ENCODE measurements at places on chromosomes 1 and 21.

DNA sequence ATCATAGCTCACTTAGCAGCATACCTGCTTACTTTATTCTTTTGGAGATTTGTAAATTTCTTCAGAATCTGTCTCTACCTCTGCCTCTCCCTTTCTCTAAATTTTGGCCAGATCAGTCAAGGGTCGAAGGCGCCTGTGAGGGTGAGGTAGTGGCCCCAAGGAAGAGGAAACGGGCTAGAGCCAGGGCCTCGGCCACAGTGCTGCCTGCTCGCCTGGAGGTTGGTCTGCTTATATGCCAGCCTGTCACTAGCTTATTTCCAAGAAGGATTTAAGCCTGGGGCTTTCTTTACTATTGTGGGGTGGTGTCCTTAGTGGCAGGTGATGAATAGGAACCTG is 19.6 kb downstream of the PEX14 start:
- DNase-seq = no peak

- DNase-seq = no peak
Measured at GRCh38 chr1:231779081-231779480, 152.5 kb downstream of the DISC1 start.

DNA sequence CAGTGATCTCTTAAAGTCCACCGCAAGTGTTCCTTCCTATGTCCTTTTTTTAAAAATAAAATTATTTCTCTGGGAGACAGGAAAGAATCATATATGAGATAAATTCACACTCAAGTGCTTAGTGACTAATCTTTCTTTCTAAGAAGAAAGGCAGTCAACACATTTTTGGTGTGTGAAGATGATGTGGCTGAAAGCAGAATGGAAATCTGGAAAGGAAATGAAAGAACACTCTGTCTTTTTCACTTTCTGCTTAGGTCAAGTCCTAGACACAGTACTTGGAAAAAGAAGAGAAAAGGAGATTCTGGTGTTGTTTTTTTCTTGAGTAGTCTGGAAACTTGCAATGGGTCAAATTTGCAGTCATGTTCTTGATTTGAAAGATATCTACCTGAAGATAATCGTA is 45.5 kb upstream of the PRRX1 start:
- DNase-seq = no peak

GRCh38 chr1:182244451-182244850 is 147.1 kb downstream of the GLUL start:
- no peak for DNase-seq

- DNase-seq = no peak
Measured at GRCh38 chr1:155871390-155871789, 12.0 kb downstream of the SYT11 start.

DNA sequence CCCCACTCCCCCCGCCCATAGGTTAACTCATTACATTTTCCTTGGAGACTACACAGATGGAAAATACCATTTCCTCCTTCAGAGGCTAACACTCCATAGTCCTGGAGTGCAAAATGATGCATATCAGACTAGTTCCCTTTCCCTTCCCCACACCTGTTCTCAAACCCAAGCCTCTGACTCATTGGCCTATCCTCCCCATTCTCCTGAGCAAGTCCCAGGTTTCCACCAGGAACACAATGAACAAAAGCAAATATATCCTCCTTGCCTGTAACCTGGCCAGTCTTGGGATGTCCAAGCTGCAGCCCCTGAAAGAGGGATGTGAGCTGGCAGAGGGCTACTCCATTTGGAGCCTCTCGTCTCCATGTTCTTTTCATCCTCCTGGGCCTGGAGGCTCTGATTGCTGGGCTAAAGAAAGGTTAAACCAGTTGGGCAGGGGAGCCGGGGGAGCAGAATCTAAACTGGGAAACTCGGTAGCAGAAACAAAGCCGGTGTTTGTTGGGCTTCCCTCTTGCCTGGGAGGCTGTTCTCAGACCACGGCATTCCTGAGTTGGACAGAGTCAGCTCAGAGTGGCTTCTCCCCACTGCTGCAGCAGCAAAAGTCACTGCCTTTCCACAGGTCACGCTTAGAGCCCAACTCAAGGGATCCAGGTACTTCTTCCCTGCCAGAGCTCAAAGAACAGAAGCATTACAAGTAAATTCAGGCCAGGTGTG is 13.9 kb downstream of the SSR2 start:
- DNase-seq = no peak

- no peak for DNase-seq
Measured at GRCh38 chr1:152067150-152067549, 21.7 kb downstream of the TCHHL1 start.

- DNase-seq = no peak
Measured at GRCh38 chr1:156571261-156571852, 1.0 kb downstream of the IQGAP3 start.

GRCh38 chr21:26124896-26125295 is 45.7 kb downstream of the APP start:
- DNase-seq = no peak

GRCh38 chr1:42949312-42950115 is 9.2 kb downstream of the SLC2A1 start:
- DNase-seq = no peak

DNA sequence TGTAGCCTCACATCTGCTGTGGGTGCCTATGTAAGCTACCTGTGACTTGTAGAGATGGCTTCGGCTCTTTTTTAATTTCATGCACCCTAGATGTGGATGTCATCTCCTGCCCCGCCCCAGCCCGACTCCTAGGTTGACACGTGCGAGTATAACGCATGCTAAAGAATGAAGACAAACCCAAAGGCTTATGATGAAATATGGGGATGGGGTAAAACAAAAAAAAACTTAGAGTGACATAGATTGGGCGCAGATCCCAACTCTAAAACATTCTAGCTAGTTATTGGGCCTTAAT is 613 bp upstream of the ERO1B start:
- DNase-seq = no peak

GRCh38 chr1:185314411-185314810 is 2.6 kb downstream of the IVNS1ABP start:
- no peak for DNase-seq

GRCh38 chr1:20715406-20715805 is 2.4 kb downstream of the KIF17 start:
- DNase-seq = no peak

- no peak for DNase-seq
Measured at GRCh38 chr1:26295194-26296138, 11.0 kb downstream of the UBXN11 start.

GRCh38 chr1:113201560-113201959 is 128.6 kb downstream of the LRIG2 start:
- DNase-seq = no peak

DNA sequence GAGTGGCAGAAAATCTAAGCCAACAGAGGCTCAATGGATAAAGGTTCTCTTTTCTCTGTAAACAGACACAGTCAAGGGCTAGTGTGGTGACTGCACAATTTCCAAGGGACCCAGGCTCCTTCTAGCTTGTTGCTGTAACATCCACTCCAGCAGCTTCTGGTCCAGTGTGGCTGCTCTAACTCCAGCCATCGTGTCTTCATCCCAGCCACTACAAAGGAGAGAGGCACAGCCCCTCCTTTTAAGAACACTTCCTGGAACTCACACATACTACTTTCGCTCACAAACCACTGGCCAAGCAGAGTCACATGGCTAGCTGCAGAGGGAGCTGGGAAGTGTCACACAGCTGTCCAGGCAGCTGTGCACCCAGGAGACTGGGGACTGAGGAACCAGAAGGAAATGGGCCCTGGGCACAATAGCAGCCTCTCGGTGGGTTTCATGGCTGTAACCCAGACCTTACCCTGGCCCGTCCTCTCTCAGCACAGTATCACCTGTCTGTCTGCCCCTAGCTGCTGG is 188.6 kb upstream of the VAMP3 start:
- no peak for DNase-seq

GRCh38 chr1:208219659-208220282 is 24.4 kb downstream of the PLXNA2 start:
- DNase-seq = no peak

GRCh38 chr1:55437692-55438091 is 222.5 kb upstream of the USP24 start:
- DNase-seq = no peak

DNA sequence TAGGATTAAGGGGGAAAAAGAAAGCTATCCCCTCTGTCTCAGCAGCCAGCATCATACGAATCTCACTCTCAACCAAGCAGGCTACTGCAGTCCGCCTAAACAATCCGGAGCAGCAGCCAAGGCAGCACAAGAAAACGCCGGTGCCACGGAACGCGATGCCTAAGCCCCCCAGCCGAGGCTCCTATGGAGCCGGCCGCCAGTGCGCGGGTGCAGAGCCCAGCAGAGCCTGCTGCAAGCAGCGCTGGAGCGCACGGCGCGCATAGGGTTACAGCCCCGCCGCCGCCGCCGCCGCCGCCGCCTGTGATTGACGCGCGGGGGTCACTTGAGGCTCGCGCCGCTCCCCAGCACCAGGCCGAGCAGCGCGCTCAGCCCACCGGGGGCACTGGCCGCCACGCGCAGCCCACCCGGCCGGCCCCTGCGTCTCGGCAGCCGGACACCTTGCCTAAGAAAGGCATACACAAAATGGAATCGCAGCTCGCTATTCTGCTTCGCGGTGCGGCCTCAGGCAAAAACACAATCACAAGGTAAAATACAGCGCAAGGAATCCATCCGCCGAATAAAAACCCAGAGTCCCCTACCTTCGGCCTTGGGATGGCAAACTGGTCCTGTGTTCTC is 780 bp downstream of the HIVEP3 start:
- DNase-seq = no peak

GRCh38 chr1:200172311-200172710 is 144.8 kb downstream of the NR5A2 start:
- no peak for DNase-seq

DNA sequence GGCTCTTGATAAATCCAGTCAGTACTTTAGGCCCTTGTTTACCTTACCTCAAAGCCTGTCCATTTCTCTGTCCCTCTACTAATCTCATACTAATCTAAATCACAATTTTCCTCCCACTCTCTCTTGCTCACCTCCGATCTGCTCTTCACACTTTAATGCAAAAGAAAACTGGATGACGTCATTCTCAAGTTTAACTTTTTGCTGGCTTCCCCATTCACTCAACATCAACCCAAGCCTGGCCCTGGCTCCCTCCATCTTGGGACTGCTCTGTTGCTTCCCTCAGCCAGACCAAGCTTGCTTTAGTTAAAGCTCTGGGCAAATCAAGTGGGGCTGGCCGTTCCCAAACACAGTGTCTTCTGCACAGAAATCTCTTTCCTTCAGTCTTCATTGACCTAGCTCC is 29.7 kb downstream of the COA6 start:
- DNase-seq = no peak

DNA sequence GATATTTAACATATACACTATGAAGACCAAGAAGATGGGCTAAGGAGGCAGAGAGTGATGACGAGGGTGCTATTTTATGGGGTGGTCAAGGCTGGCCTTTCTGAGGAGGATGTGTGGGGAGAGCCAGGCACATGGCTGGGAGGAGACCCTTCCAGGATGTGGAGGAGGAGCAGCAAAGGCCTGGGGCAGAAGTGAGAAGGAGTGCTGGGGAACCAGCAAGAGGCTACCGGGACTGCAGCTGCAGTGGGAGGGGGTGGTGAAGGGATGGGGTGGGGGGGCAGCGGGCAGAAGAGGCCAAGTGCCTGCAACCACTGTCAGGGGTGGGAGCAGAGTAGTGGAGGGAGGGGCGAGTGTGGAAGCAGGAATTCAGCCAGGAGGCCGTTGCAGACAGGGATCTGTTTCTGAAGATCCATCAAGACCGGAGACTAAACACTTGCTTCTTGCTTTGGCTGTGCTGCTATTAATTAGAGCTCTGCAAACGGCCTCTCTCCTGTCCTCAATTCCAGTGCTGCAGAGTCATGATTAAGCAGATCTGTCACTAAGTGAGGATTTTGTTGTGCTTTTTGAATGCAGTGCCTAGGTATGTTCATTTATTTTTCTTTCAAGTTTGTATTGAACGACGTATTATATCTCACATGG is 89.9 kb downstream of the IER5 start:
- DNase-seq = no peak

GRCh38 chr1:216416488-216416887 is 6.8 kb downstream of the USH2A start:
- DNase-seq = no peak

DNA sequence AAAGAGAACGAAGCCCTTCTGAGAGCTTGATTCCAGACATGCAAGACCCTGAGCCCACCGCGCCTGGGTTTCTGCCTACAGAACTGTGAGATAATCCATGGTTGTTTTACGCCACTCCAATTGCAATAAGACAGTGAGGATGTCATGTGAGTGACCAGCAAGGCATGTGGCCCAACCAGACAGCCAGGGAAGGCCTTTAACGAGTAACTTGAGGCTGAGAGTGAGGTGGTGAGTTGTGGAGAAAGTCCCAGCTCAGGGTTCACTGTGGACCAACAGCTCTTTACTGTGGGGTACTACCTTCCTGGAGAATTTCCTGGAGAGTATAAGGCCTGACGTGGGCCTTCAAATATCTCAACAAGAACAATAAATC is 153.9 kb downstream of the ETS2 start:
- no peak for DNase-seq

GRCh38 chr1:40658751-40659648 is 6.5 kb downstream of the RIMS3 start:
- no peak for DNase-seq

- DNase-seq = no peak
Measured at GRCh38 chr1:112528076-112528475, 19.3 kb downstream of the WNT2B start.

- no peak for DNase-seq
Measured at GRCh38 chr1:231986631-231987336, 360.2 kb downstream of the DISC1 start.

- no peak for DNase-seq
Measured at GRCh38 chr1:183778568-183779433, 26.1 kb upstream of the RGL1 start.

DNA sequence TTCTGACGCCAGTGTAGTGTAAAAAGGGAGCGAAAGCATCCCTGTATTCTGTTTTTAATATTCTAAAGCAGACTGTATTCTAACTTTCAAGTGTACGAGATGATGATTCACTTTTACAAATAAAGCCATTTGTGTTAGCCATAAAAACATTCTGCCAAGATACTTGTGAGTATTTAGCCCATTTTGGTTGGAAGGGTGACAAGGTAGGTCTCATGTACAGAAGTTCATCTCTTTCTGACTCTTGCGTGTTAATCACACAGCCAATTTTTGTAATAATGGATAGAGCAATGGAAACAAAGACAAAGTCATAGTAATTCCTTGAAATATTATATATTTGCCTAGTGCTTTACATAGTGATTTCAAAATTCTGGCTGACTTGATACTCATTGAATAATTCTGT is 125.3 kb upstream of the GREM2 start:
- DNase-seq = no peak

DNA sequence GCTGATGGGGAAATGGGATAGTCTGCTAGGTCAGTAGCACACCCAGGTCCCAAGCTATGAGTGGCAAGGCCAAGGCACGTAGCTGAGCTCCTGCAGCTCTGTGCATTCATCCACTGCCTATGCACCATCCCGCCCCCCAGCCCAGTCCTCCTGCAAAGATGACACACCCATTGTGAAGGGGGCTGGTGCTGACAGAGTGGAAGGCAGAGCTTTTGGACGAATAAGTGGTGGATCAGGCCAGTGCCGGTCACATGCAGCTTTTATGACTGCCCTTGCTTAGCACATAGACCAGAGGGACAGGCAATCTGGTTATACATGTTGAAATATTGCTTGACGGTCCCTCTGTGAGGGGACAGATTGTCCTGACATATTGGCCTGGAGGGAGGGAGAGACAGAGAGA is 494.3 kb downstream of the PTPRU start:
- no peak for DNase-seq

- DNase-seq = no peak
Measured at GRCh38 chr1:61781151-61781550, 38.9 kb downstream of the PATJ start.

- DNase-seq = no peak
Measured at GRCh38 chr1:38848071-38848470, 11.5 kb downstream of the RRAGC start.

- no peak for DNase-seq
Measured at GRCh38 chr1:90335558-90335957, 340.6 kb downstream of the ZNF326 start.

- no peak for DNase-seq
Measured at GRCh38 chr1:171180670-171181069, 4.4 kb upstream of the FMO2 start.

All from activated CD4-positive, CD25-positive, alpha-beta regulatory T cell (primary cell).